Amygdala (tissue), 56 donors: ENCODE measurements at places on chromosomes 13 and 19.

GRCh38 chr13:94352057-94352456 is 127.4 kb downstream of the DCT start:
- no peak for DNase-seq

- no peak for DNase-seq
Measured at GRCh38 chr13:42047561-42048341, 697 bp upstream of the DGKH start.

DNA sequence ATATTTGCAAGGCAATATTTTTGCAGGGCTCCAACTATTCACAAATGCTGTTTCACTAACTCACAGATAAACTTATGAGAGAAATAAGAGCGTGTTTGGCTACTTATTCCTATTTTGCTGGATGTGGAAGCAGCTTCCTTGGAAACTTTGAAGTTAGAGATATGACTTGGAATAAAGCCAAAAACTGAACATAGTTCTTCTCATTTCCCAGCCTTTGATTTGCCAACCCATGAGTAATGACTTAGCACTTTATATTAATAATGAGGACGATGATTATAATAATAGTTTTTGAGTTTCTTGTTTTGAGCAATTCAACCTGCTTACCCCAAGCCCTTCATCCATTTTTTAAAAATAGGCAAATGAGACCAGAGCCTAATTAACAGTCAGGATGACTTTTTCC is 47.7 kb downstream of the SLC10A2 start:
- DNase-seq: no peak

- DNase-seq: no peak
Measured at GRCh38 chr13:28375250-28375930, 119.5 kb downstream of the FLT1 start.

DNA sequence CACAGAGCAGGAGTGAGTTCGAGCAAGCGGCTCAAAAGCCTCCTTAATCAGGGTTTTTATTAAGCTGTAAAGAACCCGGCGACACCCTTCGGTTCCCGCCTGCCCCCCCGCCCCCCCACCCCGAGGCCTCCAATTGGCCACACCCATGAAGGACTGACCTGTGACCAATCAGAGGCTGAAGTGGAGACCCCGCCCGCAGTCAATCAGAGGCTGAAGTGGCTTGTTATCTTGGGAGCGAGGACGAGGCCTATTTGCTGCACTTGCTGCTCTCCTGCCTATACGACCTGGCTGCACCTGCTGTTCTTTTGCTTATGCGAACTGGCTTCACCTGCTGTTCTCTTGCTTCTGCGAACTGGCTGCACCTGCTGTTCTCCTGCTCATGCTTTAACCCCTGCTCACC is 844.9 kb downstream of the OLFM4 start:
- DNase-seq: no peak

GRCh38 chr13:36717017-36717416 is 43.2 kb downstream of the SERTM1 start:
- no peak for DNase-seq

- DNase-seq: no peak
Measured at GRCh38 chr13:80862456-80862855, 521.5 kb upstream of the SPRY2 start.

GRCh38 chr13:114130131-114130836 is 2.1 kb downstream of the RASA3 start:
- DNase-seq: no peak
